T47D (cell line): ENCODE measurements at places on chromosomes 11 and 22.
A peak's percentile ranks its signal among the peaks of the same experiment; 100 is the strongest.

DNA sequence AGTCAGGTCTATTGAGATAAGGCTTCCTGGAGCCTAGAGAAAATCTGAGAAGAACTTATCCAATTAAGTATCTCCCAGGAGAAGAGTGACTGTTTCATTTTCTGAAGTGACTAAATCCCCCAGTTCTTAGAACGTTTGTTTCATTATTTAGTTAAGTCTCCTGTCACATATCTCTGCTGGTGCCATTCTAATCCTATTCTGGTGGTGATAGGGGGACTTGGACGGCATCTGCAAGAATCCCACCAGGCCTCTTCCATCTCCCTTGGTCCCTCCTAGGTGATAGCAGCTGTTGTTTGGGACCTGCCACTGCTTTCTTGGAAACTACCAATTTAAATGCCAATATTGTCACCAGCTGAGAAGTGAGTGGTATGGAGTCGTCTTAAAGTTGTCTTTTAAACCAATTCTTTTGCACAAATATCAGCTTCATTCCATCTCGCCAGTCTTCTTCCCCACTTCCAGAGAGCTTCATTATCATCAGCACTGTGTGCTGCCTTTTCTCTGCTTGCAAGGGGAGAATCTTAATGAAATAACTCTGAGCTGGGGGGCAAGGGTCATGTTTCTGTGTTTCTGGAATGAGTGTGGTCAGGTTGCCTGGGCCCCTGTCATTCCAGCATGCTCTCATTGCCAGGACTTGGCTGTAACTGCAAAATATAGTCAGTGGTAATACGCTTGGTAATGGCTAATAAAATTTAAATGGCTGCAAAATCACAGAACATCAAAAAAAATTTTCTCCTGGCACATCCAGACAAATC is 104.8 kb downstream of the LDLRAD3 start:
- no peak for DNase-seq

DNA sequence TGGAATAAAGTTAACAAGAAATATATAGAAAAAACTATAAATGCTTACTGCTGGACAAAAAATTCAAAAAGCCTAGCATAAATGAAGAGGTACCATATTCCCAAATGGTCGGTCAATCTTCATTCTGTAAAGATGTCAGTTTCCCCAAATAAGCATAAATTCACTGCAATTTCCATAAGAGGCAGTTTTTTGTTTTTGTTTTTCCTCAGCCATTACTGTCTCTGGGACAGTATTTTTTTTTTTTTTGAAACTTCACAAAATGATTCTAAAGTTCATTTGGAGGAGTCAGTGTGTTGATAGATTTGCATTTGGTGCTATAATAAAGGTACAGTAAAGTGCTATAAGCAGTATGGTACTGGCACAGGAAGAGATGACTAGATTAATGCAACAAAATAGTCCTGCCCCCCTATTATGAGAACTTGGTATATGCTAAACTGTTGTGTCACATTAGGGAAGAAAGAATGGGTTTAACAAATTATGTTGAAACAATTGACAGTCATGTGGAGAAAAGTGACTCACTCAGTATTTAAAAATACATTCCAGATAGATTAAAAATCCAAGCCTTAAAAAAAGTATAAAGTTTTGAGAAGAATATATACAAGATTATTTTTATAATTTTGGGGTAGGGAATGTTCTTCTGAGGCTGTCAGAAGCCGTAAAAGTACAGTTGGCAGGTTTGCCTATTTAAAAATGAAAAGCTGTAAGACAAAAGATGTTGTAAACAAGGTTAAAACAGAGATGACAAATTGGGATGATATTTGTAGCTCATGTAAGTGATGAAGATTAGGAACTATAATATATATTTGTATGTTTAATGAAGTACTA is 2.6 kb upstream of the FTH1 start:
- DNase-seq = no peak

GRCh38 chr11:16741473-16741872 is 3.0 kb downstream of the C11orf58 start:
- DNase-seq = peak; percentile 8

GRCh38 chr22:38452373-38453065 is 2.5 kb downstream of the KCNJ4 start:
- no peak for DNase-seq

DNA sequence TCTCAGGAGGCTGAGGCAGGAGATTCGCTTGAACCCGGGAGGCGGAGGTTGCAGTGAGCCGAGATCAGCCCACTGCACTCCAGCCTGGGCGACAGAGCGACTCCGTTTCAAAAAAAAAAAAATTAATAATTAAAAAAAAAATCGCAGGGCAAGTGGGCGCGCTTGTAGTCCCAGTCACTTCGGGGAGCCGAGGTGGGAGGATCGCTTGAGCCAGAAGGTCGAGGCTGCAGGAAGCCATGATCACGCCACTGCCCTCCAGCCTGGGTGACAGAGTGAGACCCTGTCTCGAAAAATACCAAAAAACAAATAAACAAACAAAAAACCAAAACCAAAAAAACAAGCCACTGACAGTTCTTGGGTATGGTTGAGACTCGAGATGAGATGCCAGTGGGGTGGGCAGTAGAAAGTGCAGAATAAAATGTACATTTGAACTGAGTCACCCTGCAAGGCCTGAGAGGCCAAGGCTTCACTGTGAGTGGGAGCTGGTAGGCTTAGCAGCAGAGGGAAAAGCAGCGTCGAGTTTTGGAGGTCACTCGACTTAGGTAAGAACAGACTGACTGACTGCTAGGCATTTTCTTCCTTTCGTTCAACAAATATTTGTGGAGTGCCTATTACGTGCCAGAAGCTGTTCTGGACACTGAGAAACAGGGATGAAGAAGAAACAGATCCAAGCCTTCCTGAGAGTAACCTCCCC is 635 bp upstream of the LDHA start:
- DNase-seq = no peak

- no peak for DNase-seq
Observed at GRCh38 chr22:46245511-46245910, 4.6 kb downstream of the CDPF1 start.

GRCh38 chr11:88320149-88320559 is 17.4 kb downstream of the CTSC start:
- no peak for DNase-seq

GRCh38 chr11:94031625-94032024 is 10.5 kb downstream of the HEPHL1 start:
- no peak for DNase-seq

DNA sequence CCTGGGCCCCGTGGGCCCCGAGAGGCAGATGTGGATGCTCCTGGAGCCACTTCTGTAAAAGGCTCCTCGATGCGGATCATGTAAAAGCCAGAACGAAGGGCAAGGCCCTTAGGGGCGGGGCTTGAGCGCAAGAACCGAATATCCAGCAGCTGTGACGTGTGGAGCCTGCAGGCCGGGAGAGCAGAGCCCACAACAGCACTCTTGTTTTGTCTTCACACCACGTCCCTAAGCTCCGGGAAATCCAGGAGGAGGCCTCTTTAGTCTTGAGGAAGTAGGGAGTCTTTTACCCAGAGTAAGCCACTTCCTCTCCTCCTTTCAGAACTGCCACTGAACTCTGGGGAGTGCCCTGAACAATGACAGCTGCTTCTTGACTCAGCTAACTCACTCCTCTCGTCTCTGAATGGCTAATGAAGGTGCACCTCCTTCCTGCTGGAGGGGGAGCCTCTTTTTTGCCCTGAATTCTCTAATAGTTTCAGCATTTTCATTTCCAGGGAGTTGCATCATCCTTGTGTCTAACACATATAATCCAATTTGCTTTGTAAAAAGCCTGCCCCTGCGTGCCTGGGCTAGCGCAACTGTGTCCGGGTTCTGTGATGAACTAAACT is 12.5 kb downstream of the L3MBTL2 start:
- no peak for DNase-seq

DNA sequence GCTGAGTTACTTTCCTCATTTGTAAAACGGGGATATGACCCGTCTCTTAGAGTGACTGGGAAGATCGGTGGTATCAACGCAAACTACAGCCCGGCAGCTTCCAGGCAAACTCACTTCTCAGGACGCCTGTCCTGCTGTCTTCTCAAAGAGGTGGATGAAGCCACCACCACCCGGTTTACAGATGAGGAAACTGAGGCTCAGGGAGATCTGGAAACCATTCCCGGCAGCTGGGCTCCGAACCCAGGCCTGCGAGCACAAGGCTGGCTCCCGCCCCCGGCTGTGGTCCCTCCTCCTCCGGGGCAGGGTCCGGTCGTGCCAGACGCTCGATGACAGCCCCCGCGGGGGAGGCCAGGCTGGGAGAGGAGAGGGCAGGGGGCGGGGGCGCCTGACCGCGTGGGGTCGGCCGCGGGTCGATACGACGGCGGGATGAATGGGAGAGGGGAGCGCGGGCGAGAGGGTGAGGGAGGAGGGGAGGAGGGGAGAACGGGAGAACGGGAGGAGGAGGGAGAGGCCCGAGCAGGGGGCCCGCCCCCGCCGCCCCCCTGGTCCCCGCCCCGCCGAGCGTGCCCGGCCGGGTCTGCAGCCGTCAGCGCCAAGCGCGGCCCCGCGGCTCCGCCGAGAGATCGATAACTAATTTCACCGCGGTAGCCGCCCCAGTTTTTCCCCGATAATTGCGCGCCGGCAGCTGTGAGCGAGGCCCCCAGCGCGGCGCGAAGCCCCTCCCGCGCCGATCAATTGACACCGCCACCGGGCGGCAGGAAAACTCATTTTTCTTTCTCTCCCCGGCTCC is 14.0 kb downstream of the IGLL1 start:
- no peak for DNase-seq

GRCh38 chr11:123374622-123374968 is 55.5 kb upstream of the GRAMD1B start:
- no peak for DNase-seq

DNA sequence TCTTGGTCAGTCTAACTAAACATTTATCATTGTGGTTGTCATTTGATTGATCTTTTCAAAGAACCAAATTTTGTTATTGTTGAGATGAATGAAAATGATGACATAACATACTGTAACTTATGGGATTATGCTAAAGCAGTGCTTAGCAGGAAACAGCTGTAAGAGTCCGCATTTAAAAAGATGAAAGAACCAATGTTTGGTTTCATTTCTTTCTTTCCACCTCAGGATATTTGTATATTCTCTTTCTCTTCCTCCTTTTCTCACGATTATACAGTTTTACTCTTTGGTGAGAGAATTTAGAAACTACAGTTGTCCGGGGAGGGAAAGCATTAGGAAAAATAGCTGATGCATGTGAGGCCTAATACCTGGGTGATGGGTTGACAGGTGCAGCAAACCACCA is 23.1 kb downstream of the PIH1D2 start:
- no peak for DNase-seq
